ENCODE measurements at places on chromosomes 2 and 18.

DNA sequence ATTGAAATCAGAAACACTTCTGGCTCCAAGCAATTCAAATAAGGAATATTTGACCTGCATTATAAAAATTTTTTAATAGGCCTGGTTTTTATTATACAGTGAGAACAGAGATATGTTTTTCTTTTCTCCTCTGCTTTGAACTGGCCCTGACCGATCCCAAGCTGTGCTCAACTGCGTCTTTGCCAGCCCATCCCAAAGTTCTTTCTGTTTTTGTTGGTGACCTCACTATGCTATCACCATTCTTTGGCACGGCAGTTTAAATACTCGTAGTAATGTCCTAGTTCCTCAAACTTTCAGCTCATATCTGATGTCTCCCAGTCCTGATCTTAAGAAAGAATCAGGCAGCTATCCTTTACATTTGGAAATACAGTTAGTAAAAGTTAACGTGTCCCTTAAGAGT is 42.3 kb upstream of the NETO1 start:
- DNase-seq = no peak

DNA sequence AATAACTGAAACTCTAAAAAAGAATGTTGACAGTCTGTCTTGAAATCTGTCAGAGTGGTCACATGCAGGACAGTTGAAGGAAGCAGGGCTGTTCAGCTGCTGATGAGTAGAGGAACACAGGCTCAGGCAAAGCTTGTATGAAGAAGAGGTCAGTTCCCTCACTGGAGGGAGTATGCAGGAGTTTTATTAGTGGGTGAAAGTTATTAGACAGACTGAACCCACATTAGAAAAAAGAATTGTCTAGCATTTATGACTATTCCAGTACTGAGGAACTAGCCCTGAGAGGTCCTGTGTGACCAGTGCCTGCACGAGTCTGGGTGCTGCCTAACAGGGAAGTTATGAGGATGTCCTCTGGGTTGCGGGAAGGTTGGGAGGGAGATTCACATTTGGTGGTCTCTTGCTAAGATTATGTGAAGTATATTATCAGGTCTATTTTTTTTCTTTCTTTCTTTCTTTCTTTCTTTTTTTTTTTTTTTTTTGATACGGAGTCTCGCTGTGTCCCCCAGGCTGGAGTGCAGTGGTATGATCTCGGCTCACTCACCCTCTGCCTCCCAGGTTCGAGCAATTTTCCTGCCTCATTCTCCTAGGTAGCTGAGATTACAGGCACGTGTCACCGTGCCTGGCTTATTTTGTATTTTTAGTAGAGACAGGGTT is 9.6 kb downstream of the TET3 start:
- no peak for DNase-seq

- DNase-seq = no peak
Observed at GRCh38 chr2:167423731-167424130, 535.5 kb downstream of the XIRP2 start.

GRCh38 chr2:71692621-71693277 is 239.4 kb downstream of the DYSF start:
- no peak for DNase-seq

DNA sequence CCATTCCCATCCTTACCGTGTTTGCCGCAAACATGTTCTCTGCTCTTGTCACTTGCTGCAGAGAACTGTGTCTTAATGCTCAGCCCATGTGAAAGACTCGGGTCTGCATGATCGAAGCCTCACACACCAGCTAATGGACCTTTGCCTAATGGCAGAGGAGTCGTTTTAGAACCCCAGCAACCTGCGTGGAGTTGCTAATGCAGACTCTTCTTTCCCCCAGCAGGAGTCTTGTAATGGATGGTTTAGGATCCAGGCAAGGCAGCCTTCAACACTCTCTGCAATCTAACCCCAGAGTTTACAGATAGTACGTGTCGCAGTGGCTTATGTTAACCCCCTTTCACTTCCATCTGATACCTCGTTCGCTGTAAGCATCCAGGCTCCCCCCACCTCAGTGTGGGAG is 316.4 kb downstream of the AGAP1 start:
- DNase-seq = no peak

DNA sequence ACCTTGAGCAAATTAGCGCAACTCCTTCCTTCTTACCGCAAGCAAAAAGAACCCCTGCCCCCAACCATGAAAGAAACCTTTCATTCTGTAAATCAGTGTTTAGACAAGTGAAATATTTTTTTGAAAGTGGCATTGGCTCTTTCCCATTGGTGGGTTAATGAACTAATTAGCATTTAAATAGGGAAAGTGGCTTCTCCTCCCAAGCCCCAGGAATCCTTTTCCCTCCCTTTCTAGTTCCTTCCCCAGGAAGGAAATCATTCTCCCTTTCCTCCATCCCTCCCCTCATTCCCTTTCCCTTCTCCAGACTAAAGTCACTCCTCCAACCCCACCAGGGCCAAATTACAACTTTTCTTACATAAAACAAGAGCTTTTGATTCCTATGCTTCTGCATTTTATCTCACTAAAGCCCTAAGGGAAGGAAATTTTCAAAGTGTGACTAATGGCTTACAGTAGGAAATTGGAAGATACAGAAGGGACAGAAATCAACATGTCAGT is 22.9 kb upstream of the TYMS start:
- peak; percentile 22 for DNase-seq

GRCh38 chr18:58338961-58339592 is 289.8 kb downstream of the ALPK2 start:
- peak; percentile 18 for DNase-seq

GRCh38 chr18:10101729-10102128 is 187.9 kb downstream of the VAPA start:
- DNase-seq = no peak

- no peak for DNase-seq
Observed at GRCh38 chr2:122203523-122203922, 448.1 kb downstream of the TSN start.

GRCh38 chr2:230737300-230737699 is 24.7 kb downstream of the CAB39 start:
- DNase-seq = no peak

DNA sequence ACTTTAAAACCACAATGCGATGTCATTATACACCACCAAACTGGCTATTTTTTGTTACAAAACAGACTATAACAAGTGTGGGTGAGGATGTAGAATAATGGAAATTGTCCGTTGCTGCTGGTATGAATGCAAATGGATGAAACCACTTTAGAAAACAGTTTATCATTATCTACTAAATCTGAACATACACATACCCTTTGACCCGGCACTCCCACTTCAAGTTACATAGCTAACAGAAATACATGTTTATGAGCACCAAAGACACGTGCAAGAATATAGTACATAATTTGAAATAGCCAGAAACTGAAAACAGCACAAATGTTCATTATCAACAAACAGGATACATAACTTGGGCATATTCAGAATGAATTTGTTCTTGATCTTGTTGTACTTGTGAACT is 206.4 kb upstream of the CHAC2 start:
- no peak for DNase-seq

DNA sequence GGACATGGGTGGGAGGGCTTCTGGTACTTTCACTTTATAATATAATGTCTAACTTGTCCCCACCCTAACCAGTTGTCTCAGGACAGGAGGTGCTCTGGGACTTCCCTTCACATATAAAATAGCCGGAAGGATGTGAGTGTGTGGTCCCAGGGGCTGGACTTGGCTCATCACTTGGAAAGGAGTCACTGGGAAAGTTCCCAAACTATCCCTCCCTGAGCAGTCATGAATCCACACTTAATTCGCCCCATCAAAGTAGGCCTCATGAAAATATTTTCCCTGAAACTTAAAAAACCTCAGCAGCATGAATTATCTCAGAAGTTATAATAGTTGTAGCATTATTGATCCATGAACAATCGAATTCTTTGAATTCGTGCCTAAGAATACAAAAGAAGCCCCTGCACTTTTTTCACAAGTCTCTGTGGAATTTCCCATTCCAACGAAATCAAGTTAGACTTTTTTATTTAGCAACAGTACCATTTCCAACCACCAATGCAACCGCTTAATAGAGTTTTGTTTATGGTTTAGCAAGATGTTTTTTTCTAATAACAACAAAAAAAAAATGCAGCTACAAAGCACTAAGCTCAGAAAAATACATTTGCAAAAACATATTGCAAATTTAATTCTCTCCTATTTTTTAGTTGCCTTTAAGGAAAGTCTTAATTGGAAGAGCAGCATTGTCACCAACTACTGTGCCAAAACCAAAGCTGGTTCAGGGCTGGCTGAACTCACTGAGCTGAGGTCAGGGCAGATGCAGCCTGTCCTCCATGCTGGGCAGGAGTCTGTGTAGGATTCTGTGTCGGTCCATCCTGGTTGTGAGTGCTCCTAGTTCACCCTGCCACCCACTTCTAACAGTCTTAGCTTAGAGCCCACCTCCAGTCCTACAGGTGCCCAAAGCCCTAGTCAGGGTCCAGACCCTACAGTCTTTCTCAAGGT is 68.8 kb upstream of the SPTBN1 start:
- no peak for DNase-seq

DNA sequence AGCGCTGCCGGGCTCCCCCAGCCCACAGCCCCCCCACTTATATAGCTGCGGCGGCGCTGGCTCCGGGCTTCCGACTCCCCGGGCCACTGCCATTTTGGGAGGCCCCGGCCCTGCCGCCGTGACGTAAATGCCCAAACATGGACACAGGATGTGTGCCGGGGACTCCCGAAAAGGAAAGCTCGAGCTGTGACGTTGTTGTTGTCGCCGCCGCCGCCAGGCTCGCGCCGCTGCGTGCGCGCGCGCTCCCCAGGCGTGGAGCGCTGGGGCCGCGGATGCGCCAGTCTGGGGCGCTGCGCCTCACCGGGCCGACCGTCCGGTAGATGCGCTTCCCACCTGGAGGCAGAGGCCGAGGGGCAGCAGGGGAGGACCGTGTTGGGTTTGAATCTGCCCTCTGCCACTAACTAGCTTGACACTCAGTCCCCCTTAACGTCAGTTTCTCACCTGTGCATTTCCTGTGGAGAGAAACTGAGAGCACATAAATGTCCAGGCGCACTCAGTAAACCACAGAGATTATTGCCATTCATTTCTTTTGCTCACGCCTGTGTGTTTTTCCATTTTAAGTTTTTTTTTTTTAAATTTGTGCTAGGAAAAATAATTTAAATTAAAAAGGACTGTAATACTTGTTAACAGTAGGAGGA is at the start of gene EGR4:
TSS of gene EGR4 (minus strand) at position 15 of the 638 bp plus-strand sequence. CDS start 231 bp downstream, outside the sequence.
- DNase-seq = peak; percentile 65

GRCh38 chr2:41431756-41432155 is 616.1 kb upstream of the PKDCC start:
- no peak for DNase-seq

- no peak for DNase-seq
Observed at GRCh38 chr2:215601990-215602721, 166.3 kb upstream of the FN1 start.

- DNase-seq = no peak
Observed at GRCh38 chr2:156057647-156058046, 274.9 kb downstream of the NR4A2 start.

DNA sequence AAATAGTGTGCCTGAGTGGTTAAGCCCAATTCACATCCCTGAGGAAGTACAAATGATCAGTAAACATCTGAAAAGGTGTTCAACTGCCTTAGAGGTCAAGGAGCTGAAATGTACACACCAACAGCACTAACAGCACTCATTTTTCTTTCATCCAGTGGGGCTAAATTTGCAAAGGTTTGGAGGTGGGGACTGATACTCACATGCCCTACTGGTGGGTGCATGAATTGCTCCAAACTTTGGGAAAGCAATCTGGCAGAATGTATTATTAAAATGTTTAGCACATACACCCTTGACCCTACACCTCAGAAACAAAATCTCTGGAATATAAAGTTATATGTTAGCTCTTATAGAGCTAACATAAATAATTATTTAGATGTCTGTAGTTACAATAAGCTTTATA is 19.0 kb upstream of the FAM178B start:
- DNase-seq = no peak

DNA sequence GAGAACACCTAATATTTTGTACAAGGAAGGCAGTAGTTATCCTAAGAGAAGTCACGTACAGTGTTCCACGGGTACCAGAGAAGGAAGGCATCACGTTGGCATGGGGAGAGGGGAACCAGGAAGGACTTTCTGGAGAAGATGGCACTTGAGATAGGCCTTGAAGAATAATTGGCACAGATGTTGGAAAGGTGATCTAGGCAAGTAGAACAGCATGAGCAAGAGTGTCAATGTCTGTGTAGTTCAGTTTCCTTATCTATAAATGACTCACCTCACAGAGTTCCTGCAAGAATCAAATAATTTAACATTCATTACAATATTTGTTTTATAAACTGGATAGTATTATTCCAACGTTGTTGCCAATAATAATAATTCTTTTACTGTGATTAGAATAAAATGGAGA is 48.3 kb upstream of the BZW1 start:
- no peak for DNase-seq

Measured in NT2/D1 (cell line).